ENCODE measurements at places on chromosomes 3 and 15. TPM values are rescaled to one million over a fixed set of nuclear protein-coding genes. Genes with fewer than 3 reads are reported as not detected.

DNA sequence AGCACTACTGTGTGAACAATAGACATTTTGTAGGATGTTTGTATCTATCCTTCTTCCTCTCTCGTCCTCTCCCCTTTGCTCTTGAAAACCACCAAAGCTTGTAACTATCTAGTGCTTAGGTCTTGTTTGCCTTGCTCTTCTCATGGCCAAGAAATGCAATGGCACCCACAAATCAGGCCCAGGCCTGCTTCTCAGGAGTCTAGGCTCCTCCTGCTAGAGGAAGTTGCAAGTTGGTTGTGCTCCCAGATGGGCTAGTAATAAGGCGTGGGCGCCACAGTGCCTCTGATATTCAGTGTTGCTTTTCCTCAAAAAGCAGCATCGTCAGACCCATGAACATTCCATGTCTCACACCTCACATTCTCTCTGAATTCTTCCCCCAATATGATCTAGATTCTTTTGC lies 28.7 kb downstream of the ZNF385D start:
- H3K36me3 ChIP-seq = no peaks in the 10 kb centered on the region
- DNase-seq = no peak
- H3K4me1 ChIP-seq = no peaks in the 10 kb centered on the region

Gene SPESP1
- not detected for total RNA-seq

Gene CPA3
- not detected for total RNA-seq

Gene C2CD4A
- 0.19 TPM for total RNA-seq

DNA sequence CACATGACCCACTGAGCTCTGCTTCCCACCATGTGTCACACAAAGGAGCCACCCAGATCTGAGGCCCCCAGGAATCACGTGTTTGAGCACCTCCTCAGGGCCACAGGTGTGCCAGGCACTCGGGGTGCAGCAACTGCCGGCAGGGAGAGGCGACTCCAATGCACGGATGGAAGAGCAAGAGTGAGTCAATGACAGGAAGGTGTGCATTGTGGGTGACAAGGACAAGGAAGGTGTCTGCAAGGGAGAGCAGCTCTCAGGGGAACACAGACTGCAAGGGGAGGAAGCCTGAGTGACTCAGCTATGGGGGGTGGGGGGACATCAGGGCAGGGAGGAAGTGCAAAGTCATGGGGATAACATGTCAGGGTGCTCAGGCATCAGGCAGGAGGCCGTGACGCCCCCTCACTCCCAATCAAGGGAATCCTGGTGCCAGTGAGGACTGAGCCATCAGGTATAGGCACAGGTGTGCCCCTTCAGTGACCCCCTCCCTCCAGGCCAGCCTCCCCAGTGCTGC lies 67.4 kb downstream of the NUP210 start:
- peaks cover 33% of the 10 kb centered on the region for H3K4me1 ChIP-seq
- H3K4me3 ChIP-seq = no peak overlapping the region
- H3K27ac ChIP-seq = peak overlapping the region; percentile 22

Gene B4GALT4
- total RNA-seq = 26.2 TPM

Gene PP2D1
- total RNA-seq = not detected

- no peak overlapping the region for H3K27ac ChIP-seq
- H3K27me3 ChIP-seq = peaks cover under 1% of the 10 kb centered on the region
- no peaks in the 10 kb centered on the region for H3K36me3 ChIP-seq
Measured at GRCh38 chr15:75172284-75172820, 29.3 kb upstream of the C15orf39 start.

Gene MYEF2
- 24.7 TPM for total RNA-seq

Gene IL17RC
- total RNA-seq = 0.88 TPM

All from CD4-positive, alpha-beta T cell (primary cell).